Kidney (tissue), 22 donors: ENCODE measurements at places on chromosomes 11 and 22. TPM values are rescaled to one million over a fixed set of nuclear protein-coding genes. Genes with fewer than 3 reads are reported as not detected.

The TRIM21 gene
- 23.5 TPM for total RNA-seq

GRCh38 chr11:10780040-10780439 is 28.7 kb downstream of the EIF4G2 start:
- H3K4me3 ChIP-seq, result no peak overlapping the region
- H3K4me1 ChIP-seq, result no peaks in the 10 kb centered on the region
- no peak for DNase-seq
- peaks cover 25% of the 10 kb centered on the region for H3K36me3 ChIP-seq

DNA sequence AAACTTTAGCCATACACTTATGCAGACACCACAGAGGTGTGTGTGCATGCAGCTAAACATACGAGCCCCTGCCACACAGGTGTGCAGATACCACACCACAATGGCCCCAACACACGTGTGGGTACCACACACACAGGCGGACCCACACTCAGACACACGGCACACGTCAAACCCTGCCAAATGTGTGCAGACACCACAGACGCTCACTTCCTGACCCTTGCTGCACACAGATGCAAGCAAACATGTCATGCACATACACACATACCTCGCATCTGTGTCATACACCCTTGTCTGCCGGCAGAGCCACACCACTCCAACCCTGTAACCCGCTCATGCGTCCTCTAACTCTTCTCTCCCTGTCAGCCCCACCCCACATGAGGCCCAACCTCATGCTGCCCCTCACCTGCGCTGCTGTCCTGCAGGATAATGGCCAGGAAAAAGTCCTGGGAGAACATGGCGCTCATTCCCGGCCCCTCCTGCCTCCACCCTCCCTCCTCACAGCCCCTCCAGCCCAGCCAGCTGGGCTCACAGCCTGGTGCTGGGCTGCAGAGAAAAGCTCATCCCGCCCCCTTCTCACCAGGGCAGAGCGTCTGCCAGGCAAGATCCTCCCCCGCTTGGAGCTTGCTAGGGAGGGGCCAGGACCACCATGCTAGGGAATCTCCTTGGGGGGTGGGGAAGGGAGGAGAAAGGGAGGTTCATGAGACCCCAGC is 14.2 kb downstream of the SMPD1 start:
- H3K4me1 ChIP-seq, result peaks cover 9% of the 10 kb centered on the region
- no peaks in the 10 kb centered on the region for H3K36me3 ChIP-seq
- H3K4me3 ChIP-seq, result no peak overlapping the region
- no peaks in the 10 kb centered on the region for H3K27me3 ChIP-seq

- H3K4me1 ChIP-seq, result no peaks in the 10 kb centered on the region
- no peaks in the 10 kb centered on the region for H3K27me3 ChIP-seq
- H3K36me3 ChIP-seq, result no peaks in the 10 kb centered on the region
- no peak overlapping the region for H3K4me3 ChIP-seq
- DNase-seq, result no peak
- no peak overlapping the region for H3K27ac ChIP-seq
Measured at GRCh38 chr22:27927608-27928007, 8.6 kb upstream of the PITPNB start.

- no peak overlapping the region for H3K4me3 ChIP-seq
- DNase-seq, result no peak
- H3K27me3 ChIP-seq, result no peaks in the 10 kb centered on the region
- H3K36me3 ChIP-seq, result no peaks in the 10 kb centered on the region
- H3K27ac ChIP-seq, result no peak overlapping the region
- no peaks in the 10 kb centered on the region for H3K4me1 ChIP-seq
Measured at GRCh38 chr22:41987276-41987675, 11.3 kb upstream of the WBP2NL start.
